Thyroid gland (tissue), 4 donors: ENCODE measurements at places on chromosomes 7 and 10. TPM values are rescaled to one million over a fixed set of nuclear protein-coding genes. Genes with fewer than 3 reads are reported as not detected.

The ZNF316 gene
- 52.5 TPM for total RNA-seq

The FBXL13 gene
- total RNA-seq, result 5.6 TPM

The FKBP6 gene
- 0.27 TPM for total RNA-seq

The NPC1L1 gene
- not detected for total RNA-seq

The AKR1C2 gene
- 59.9 TPM for total RNA-seq

The NEURL1 gene
- not detected for total RNA-seq

The SCART1 gene
- 3.8 TPM for total RNA-seq

The PITX3 gene
- total RNA-seq, result not detected

GRCh38 chr10:79140855-79141254 is 72.1 kb downstream of the ZMIZ1 start:
- DNase-seq, result no peak
- peak overlapping the region; percentile 67 for H3K27ac ChIP-seq
- H3K27me3 ChIP-seq, result no peaks in the 10 kb centered on the region
- H3K4me1 ChIP-seq, result peaks cover 59% of the 10 kb centered on the region
- no peak overlapping the region for H3K4me3 ChIP-seq

- no peak overlapping the region for H3K4me3 ChIP-seq
- no peak for DNase-seq
- no peaks in the 10 kb centered on the region for H3K36me3 ChIP-seq
- peaks cover 3% of the 10 kb centered on the region for H3K4me1 ChIP-seq
- H3K27me3 ChIP-seq, result no peaks in the 10 kb centered on the region
- H3K27ac ChIP-seq, result no peak overlapping the region
Observed at GRCh38 chr10:3480990-3481315, 304.1 kb downstream of the KLF6 start.

DNA sequence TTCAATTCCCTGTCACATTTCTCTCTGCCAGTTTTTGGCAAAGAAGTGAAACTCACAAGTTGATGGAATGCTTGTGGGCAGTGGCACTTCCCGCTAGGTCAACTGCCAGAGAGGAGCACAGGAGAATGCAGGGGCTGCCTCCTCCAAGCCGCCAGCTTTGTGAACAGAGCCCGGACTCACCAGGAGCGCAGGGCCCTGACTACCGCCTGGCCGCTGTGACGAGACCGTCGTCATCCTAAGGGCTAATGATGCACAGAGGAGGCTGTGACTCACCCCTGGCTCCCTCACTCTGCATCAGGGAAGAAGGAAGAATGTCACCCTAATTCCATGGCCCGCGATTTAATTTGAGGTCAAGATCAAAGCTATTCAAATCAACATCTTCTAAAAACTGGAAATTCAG is 123.9 kb downstream of the TAX1BP1 start:
- DNase-seq, result no peak
- H3K4me3 ChIP-seq, result no peak overlapping the region
- H3K27ac ChIP-seq, result no peak overlapping the region
- H3K36me3 ChIP-seq, result no peaks in the 10 kb centered on the region
- no peaks in the 10 kb centered on the region for H3K27me3 ChIP-seq

DNA sequence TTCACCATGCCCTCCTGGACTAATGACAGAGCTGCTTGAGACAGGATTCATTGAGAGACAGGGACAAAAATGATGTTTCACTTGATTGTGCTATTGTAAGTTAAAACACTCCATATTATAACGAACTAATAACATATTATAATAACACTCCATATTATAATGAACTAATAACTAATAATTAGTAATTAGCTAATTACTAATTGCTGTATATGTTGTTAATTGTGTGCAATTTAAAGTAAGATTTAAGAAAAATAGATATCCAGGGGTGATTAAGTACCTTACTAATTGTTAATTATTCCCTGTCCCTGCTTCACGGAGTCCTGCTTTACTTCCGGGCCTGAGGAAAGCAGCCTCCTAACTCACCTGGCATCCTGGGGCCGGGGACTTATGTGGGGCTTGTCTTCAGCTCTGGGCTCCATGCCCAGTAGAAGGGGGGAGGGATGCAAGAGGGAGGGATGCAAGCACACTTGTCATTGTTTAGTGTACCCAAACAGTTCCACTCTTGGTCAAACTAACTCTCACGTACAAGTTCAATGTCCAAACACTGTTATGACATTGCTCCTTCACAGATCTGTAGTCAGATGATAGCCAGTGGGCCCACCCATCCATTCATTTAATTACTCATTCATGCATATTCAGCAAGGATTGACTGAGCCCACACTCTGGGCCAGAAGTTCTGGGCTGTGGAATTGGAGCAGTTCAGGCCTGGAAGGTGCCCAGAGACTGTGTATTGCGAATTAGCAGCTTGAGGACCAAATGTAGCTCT is 53.8 kb downstream of the COL13A1 start:
- H3K27me3 ChIP-seq, result no peaks in the 10 kb centered on the region
- peak overlapping the region; percentile 67 for H3K27ac ChIP-seq
- H3K36me3 ChIP-seq, result no peaks in the 10 kb centered on the region
- H3K4me3 ChIP-seq, result no peak overlapping the region
- DNase-seq, result peak; percentile 90
- H3K4me1 ChIP-seq, result peaks cover 28% of the 10 kb centered on the region

GRCh38 chr7:44116789-44117666 is 6.3 kb downstream of the POLD2 start:
- H3K27me3 ChIP-seq, result no peaks in the 10 kb centered on the region
- H3K36me3 ChIP-seq, result peaks cover 21% of the 10 kb centered on the region
- no peak overlapping the region for H3K27ac ChIP-seq
- DNase-seq, result no peak
- no peak overlapping the region for H3K4me3 ChIP-seq

DNA sequence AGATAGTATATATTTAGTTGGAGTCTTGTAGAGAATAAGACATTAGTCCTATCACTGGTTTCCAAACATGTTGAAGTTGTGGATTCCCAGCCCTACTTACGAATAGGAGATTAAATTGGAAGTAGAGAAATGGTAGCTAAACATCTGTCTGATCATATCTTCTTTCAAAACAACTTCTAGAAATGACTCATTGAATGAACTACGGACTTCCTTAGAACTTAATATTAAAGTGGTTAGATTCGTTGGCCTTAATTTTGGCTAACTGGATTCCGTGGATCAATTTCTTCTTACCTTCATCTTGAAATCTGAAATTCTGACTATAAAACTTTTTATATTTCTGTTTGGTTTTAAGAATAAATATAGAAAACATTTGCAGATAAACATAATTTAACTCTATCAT is 3.4 kb downstream of the PHF14 start:
- H3K36me3 ChIP-seq, result no peaks in the 10 kb centered on the region
- DNase-seq, result no peak
- no peak overlapping the region for H3K27ac ChIP-seq
- no peaks in the 10 kb centered on the region for H3K27me3 ChIP-seq
- H3K4me1 ChIP-seq, result peaks cover 4% of the 10 kb centered on the region
- H3K4me3 ChIP-seq, result no peak overlapping the region

- no peak for DNase-seq
- peaks cover 14% of the 10 kb centered on the region for H3K27me3 ChIP-seq
- no peaks in the 10 kb centered on the region for H3K36me3 ChIP-seq
- no peak overlapping the region for H3K4me3 ChIP-seq
- H3K4me1 ChIP-seq, result peaks cover 6% of the 10 kb centered on the region
Observed at GRCh38 chr7:19145434-19146115, 354 bp upstream of the FERD3L start.

DNA sequence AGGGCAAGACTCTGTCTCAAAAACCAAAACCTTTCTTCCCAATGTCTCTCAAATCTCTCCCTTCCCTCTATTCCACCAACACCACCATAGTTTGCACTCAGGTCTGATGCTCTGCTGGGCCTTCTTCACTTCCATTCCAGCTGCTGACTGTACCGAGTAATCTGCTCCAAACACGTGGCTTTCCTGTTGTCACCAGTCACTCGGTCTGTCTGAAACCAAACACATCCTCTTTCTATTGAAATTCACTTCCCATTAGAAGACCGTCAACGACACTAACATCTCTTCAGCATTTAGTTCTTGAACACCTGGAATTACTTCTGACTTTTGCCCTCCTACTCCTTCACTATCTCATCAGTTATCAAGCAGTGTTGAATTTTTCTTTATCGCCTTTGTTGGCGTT is 4.7 kb upstream of the NRF1 start:
- no peaks in the 10 kb centered on the region for H3K27me3 ChIP-seq
- H3K4me1 ChIP-seq, result peaks cover 10% of the 10 kb centered on the region
- DNase-seq, result no peak
- H3K4me3 ChIP-seq, result no peak overlapping the region
- no peak overlapping the region for H3K27ac ChIP-seq

GRCh38 chr10:34444223-34445183 is 370.6 kb downstream of the PARD3 start:
- no peaks in the 10 kb centered on the region for H3K4me1 ChIP-seq
- H3K27me3 ChIP-seq, result no peaks in the 10 kb centered on the region
- DNase-seq, result no peak
- H3K27ac ChIP-seq, result no peak overlapping the region
- no peaks in the 10 kb centered on the region for H3K36me3 ChIP-seq
- no peak overlapping the region for H3K4me3 ChIP-seq

- no peaks in the 10 kb centered on the region for H3K36me3 ChIP-seq
- no peak overlapping the region for H3K4me3 ChIP-seq
- H3K27ac ChIP-seq, result no peak overlapping the region
- H3K27me3 ChIP-seq, result no peaks in the 10 kb centered on the region
- no peak for DNase-seq
Observed at GRCh38 chr10:76729841-76730487, 907.6 kb downstream of the KCNMA1 start.

- no peaks in the 10 kb centered on the region for H3K27me3 ChIP-seq
- no peak for DNase-seq
- H3K36me3 ChIP-seq, result no peaks in the 10 kb centered on the region
- no peak overlapping the region for H3K4me3 ChIP-seq
Observed at GRCh38 chr7:2105280-2105679, 127.5 kb downstream of the MAD1L1 start.

DNA sequence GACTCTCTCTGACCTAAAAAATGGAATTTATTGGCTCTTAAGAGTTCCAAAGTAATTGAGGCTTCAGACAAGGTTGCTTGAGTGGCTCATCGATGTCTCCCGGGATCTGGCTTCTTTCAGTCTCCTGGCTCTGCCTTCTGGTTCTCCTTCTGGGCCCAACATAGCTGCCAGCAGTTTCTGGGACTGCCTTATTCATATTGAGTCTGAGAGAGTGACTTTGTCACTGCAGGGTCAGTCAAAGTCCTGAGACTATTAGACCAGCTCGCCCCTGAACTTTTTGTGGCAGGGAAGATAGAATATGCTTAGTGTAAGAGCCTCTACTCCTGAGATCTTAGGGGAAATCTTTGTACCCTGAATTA is 94.0 kb downstream of the MMRN2 start:
- no peaks in the 10 kb centered on the region for H3K27me3 ChIP-seq
- peak; percentile 44 for DNase-seq
- no peaks in the 10 kb centered on the region for H3K36me3 ChIP-seq
- peaks cover 37% of the 10 kb centered on the region for H3K4me1 ChIP-seq

DNA sequence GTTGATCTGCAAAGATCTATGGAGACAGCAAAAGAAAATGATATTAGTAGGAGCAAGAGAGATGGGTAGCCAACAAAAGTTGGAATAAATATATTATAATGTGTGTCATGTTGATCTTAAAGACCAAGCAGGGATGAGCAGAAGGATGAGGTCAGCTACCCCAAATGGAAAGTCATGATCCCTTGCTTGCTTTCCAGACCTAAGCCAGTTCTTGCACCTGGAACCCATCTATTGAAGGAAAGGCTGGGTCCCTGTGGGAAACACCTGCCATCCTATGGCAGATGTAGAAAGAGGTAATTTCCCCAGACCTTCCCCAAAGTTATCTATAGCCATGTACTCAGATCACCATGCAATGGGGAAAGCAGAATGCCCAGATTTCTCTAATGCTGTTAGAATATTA is 52.5 kb downstream of the LYZL2 start:
- DNase-seq, result no peak
- H3K27me3 ChIP-seq, result no peaks in the 10 kb centered on the region
- H3K27ac ChIP-seq, result no peak overlapping the region

DNA sequence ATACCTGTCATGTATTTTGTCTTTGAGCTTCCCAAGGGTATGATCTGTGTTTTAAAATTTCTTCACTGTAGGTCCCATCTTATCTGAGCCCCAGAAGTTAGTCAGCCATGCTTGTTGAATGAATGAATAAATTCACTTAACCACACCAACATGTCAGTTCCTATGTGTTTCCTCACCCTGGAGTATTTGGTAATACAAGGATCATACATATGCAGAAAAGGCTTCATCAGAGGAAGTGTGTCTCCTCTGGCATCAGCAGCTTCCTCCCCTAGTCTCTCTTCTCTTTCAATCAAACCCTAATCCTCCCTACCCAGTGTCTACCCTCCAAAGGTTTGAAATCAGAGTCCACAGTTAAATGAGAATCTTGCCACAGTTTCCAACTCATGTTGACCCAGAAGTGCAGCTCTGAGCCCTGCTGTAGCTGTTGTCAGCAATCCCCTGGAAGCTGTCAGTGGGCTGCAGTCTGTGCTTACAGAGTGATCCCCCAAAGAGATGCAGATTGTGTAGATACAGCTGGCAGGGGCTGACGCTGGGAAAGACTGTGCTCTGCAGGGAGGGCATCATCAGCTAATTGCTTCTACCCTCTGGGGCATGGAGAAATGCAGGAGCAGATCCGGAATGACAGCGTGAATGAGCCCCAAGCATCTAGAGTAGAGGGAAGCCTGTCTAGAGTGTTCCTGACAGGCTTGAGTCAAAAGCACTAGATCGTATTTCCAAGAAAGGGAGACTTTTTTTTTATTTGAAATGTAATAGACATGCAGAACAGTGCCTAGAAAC is 105.0 kb upstream of the WDR11 start:
- H3K36me3 ChIP-seq, result no peaks in the 10 kb centered on the region
- H3K27me3 ChIP-seq, result no peaks in the 10 kb centered on the region
- no peak overlapping the region for H3K27ac ChIP-seq
- no peak overlapping the region for H3K4me3 ChIP-seq

DNA sequence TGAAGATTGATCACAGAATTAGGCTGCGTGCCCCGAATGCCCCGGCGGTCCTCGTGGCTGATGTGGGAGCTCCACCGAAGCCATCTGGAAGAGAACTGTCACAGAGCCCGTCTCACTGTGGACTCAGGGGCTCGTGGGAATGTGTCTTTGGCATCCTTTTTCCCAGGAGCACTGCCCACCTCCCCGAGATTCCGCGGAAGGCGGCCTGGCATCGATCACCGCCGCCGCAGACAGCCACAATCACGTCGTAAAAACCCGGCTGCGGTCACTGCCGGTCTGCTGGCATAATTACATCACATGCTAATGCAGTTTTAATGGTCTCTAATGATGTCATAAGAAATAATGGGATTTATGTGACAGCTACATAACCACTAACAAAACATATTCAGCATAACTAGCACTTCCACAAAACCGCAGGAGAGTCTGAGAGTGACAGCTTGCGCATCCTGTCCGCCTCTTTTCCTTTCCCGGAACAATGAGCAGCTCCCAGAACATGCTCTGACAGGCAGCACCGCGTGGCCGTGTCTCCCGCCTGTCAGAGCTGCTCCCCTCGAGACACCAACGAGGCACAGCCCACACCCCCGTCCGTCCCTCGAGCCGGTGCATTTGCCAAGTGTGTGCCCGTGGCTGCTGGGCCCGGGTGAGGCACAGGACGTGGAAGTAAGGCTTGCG is 490.0 kb downstream of the PTPRN2 start:
- no peaks in the 10 kb centered on the region for H3K36me3 ChIP-seq
- H3K27me3 ChIP-seq, result no peaks in the 10 kb centered on the region
- H3K27ac ChIP-seq, result no peak overlapping the region
- no peaks in the 10 kb centered on the region for H3K4me1 ChIP-seq
